Stimulated activated effector memory CD8-positive, alpha-beta T cell treated with anti-CD3 and anti-CD28 coated beads, Interleukin-12 subunit alpha, Interleukin-12 subunit beta, amount 100 ng/mL, for 72 hours (primary cell): ENCODE measurements at places on chromosomes 1 and 21.

GRCh38 chr21:41460578-41461527, 34.8 kb downstream of the MX1 start:
- DNase-seq = peak; percentile 58

DNA sequence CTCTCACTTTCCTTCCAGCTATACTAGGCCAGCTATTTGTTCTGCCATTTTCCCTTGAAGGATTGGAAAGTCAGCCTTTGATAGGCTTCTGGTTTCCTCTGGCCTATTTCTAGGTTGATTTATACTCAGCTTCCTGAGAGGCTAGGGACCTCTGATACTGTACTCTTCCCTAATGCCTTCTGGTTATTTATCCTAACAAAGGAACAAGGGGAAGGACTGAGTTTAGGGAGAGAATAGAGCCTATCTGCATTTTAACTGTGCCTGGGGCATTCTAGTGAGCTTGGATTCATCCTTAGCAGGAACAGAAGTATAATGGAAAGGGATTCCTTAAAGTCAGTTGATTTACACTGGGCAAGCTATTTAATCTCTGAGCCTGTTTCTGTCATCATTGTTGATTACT, 11.8 kb upstream of the TMEM39B start:
- no peak for DNase-seq

GRCh38 chr21:29639366-29640079, 300.3 kb downstream of the GRIK1 start:
- DNase-seq = no peak

- no peak for DNase-seq
Measured at GRCh38 chr1:53342735-53343470, 15.0 kb upstream of the LRP8 start.

DNA sequence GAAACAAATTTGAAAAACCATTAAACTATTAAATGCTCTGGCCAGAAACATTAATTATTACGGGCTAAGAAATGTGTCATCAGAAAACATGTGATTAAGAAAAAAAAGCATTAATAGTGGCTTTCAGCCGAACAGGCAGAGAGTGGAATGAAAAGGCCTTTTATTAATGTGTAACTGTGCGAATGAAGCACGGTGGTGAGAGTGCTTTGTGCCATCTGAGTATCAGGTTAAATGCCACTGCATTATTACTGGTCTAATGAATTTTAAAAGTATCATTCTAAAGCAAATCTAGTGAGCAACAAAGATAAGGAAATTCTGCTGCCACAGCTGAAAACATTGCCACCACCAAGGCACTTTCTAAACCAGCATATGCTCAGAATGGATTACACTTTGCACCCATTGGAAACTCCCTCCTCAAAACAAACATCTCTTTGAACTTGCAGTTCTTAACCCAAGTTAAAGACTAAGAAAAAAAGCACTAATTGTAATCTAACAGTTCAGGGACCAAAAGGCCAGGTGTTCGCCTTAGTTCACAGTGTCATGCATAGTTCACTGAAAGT, 30.0 kb upstream of the SSX2IP start:
- DNase-seq = no peak

DNA sequence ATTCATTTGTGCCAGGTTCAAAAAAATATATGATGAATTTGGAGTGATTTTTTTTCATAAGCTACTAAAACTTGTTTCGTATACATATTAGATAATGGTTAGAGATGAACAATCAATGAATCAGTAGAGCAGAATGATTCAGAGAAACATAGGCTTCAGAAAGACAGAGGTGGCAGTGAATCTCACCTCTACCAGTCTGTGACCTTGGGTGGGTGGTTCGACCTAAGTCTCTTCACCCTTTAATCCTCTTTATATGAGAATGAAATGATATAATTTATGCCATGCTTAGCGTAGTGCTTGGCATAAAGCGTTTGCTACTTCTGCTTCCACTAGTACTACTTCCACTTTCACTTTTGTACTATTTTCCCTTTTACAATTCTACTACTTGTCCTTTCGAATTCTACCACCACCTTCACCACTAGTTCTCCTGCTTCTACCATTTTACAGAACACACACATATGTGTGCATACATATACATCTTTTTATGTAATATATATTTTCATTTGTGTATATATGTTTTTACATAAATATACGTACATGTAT, 45.1 kb downstream of the FYB2 start:
- DNase-seq = no peak

DNA sequence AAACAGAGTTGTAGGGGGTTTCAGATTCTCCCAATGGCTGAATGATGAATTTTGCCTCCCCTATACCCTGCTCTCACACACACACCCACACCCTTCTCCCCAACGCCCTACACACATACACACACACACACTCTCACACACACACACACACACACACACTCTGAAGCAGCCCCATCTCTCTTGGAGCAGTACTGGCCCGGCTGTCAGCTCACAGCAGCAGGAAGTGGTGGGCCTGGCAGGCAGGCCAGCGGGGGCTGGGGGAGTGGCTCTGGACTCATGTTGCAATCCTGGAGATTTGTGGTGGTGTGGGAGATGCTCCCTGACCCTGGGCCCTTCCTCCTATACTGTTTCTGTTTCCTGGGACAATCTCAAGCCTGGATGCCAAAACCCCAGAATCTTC, 2.2 kb downstream of the IKBKE start:
- no peak for DNase-seq

DNA sequence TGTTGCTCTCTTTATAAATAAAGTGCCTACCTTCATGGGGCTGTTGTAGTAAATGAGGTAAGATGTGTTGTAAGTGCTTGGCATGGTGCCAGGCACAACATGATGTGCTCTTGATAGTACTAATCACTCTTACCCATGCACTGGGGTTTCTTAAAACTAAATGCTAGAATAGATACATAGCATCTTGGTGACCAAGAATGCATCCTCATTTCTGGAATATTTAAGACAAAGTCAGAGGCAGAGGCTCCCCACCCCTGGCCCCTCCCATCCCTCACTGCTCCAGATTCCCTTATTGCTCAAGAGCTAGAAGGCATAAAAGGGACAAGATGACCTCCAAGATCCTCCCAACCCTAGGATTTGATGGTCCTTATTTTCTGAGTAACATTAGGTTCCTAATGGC, 61.3 kb downstream of the GLUL start:
- no peak for DNase-seq

- DNase-seq = no peak
Measured at GRCh38 chr1:181906631-181907030, 154.9 kb downstream of the ZNF648 start.

- no peak for DNase-seq
Measured at GRCh38 chr1:157725221-157725577, 24.6 kb upstream of the FCRL3 start.

GRCh38 chr1:46533179-46533864, 18.1 kb downstream of the KNCN start:
- no peak for DNase-seq

DNA sequence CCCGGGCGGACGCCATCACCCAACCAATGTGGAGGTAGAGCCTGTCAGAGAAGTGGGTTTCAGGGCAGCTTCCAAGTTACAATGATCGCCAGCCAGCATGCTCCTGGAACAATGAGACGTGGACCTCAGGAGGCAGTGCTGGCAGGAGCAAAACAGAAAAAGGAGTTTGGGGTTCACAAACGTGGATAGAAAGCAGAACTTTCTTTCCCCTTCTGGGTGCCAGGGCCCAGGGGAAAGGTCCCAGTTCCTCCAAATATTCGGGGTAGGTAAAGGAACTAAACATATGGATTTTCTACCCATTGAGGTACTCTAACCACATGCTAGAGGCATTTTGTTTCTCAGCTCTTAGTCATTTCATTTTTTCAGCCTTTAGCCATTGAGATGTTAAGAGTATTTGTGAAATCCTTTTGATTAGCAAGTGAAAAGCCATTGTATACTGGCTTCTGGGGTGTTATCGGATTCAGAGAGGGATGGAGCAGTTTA, 488.4 kb upstream of the ADGRL2 start:
- DNase-seq = no peak

GRCh38 chr1:118049981-118050380, 120.4 kb downstream of the WDR3 start:
- DNase-seq = no peak

GRCh38 chr1:230267338-230268065, 158.6 kb downstream of the PGBD5 start:
- no peak for DNase-seq

DNA sequence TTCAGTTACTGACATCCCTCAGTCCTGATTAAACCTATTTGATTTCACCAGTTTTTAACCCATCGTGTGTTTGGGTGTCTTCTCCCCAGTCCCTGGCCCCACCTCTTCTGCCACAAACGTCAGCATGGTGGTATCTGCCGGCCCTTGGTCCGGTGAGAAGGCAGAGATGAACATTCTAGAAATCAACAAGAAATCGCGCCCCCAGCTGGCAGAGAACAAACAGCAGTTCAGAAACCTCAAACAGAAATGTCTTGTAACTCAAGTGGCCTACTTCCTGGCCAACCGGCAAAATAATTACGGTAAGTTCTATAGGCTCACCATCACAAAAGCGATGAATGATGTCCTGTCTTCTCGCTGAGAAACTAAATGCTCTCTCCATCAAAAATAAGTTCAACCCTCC, 28.7 kb downstream of the NBPF3 start:
- no peak for DNase-seq

GRCh38 chr1:201288765-201289164, 5.5 kb downstream of the PKP1 start:
- no peak for DNase-seq

DNA sequence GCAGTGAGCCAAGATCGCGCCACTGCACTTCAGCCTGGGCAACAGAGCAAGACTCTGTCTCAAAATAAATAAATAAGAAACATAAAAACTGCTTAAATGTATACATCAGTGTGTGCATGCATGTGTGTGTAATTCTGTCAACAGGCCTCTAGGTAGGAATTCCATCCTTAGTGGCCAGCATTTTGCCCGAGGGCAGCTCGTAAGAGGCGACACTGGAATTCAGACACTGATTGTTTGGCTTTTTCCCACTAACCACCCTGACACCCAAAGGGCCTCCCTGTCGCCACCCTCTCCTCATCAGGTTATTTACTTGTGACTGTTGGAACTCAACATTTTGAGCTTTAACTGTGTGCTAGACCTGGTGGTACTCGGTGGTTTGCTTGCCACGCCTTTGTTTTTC, 64.0 kb upstream of the KIF1B start:
- DNase-seq = no peak

DNA sequence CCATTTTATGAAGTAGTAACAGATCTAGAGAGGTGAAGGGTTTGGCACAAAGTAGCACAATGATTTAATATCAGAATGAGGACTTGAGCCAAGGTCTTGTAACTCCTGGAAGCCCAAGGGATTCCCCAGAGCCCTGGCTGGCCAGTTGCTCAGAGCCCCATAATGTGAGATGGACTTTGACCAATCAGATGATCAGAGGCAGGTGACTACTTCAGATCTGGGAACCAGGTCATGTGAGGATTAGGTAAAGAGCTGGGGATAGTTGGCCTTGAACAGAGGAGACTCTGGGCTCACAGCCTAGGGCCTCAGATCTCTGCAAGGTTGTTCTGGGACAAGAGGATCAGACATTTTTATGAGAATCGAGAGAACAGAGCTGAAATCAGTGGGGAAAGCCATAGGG, 18.9 kb downstream of the SHISAL2A start:
- DNase-seq = no peak

DNA sequence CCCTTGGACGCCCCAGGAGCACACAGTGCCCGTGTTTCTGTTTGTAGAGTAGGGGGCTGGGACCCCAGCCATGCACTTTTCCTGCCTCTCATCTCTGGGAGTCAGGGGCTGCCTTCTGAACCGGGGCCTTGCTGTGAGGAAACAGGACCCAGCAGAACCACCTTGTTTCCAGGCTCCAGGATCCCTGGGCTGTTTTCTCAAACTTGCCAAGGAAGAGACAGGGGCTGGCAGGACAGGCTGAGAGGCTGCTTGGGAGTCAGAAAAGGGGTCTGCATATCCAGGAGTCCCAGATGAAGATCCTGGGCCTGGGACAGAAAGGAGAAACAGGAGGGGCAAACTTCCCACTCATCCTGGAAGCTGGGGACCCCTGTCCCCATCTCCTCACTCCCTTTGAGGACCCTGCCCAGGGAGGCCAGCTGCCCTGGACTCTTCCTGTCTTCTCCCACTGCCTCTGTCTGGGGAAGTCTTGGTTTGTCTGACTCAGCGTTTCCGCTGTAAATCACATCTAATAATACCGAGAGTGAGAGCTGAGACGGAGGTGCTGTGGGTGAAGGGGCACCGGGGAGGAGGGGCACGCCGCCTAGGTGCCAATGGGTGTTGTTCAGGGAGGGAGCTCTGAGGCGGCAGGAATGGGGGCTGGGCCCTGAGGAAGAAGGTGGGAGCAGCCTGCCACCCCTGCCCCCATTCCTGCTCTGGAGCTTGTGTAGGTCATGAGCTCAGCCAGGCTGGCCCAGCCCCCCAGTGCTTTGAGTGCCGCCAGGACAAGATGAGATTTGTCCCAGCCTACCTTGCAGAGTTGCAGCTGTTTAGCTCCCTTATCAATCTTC, 16.7 kb downstream of the POU3F1 start:
- DNase-seq = peak; percentile 87

DNA sequence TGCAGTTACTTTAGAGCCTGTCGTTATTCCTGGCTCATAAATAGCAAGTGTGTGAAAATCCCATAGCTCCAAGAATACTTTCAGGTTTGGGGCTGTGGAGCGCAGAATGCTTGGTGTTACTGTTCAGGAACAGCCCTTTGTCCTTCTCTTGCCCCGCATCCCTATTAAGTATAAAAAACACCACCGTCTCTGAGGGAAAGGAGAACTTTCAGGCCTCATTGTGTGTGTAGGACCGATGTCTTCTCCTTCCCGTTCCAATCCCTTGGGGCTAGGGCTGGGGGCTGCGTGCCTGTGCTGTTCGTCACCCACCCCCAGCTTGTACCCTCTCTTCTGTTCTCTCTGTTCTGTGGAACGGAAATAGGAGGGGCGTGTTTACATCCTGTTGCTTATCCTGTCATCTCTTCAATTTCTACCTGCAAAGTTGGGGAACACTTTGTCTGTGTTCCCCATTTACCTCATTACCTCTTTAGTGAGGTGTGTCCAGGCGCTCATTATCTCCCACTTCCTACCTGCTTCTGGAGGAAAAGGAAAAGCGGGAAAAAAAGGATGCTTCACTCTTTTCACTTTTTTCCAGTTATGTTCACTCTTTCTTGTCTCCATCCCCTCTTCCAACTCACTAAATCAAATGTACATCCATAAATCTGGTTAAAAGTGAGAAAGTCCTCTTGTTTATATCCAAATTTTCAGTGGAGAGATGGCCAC, 788 bp upstream of the TXNIP start:
- no peak for DNase-seq

DNA sequence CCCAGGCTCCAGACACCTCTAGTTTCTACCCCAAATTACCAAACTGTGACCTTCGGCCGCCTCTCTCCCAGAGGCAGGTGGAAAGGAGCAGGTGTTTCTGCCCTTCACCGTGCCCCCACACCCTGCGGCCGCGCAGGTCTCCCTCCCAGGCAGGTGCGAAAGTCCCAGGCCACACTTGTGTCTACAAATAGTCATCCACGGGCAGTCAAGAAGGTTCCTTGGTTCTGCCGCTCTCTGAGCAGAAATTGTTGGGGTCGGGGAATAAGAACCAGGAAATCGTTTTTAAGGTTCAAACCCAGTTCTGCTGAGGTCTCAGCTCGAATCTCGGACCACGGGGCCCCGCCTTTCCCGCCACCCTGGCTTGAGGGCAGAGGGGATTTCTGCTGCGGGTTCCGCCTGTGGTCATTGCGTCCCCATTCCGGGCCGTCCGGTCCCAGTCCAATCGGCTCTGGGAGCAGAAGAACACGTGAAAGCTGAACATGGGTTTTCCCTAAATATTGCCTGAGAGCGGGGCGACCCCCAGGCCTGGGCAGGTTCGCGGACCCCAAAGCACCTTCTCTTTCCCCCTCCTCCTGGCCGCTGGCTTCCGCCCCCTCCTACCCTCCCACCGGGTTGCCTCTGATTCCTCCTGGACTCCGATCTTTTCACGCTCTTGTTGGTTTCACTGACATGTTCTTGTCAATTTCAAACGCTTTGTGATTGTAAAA, 1.2 kb upstream of the ATF3 start:
- DNase-seq = no peak
